Spleen (tissue), 13 donors: ENCODE measurements at places on chromosomes 7 and 10. TPM values are rescaled to one million over a fixed set of nuclear protein-coding genes. Genes with fewer than 3 reads are reported as not detected.

The CRYGN gene
- total RNA-seq = 1.6 TPM

DNA sequence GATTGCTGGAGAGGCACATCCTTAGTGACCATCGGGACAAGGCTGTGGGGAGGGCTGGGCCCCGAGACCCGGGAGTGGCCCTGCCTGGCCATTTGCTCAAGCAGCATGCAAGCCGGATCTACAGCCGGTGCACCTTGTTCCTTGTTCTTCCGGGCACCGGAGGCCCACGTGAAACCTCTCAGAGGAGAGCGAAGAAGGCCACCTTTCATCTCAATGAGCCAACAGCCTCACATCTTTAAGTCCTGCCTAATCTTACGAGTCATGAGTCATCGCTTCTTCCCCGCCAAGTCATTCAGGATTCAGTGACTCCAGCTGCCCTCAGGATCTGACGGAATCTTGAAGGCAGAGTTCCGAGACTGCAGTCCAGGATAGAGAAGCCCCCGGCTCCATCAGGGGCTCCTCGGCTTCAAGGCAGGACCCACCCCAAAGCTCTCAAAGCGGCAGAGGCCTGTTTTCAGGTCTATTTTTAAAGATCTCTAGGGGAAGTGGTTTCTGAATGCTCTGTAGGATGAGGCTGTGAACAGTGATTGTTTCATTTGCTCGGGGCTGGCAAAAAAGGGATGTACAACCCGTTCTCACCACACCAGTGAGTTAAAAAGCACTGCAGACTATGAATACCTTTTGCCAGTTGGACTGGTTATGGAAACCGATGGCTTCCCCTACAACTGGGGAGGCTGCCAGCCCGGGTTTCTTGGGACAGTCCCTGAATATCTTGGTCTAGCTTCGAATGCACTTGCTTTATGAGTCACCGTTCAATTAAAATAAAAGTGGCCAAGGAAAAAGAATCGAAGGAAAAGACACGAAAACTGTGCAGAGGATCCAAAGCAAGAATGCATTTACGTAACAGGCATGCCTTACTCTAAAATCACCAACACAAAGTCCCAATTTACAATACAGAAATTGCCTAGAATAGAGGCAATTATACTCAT, 57.2 kb upstream of the ECHDC3 start:
- peak; percentile 94 for DNase-seq

The MBL2 gene
- total RNA-seq = not detected

The HTR5A gene
- total RNA-seq = not detected

DNA sequence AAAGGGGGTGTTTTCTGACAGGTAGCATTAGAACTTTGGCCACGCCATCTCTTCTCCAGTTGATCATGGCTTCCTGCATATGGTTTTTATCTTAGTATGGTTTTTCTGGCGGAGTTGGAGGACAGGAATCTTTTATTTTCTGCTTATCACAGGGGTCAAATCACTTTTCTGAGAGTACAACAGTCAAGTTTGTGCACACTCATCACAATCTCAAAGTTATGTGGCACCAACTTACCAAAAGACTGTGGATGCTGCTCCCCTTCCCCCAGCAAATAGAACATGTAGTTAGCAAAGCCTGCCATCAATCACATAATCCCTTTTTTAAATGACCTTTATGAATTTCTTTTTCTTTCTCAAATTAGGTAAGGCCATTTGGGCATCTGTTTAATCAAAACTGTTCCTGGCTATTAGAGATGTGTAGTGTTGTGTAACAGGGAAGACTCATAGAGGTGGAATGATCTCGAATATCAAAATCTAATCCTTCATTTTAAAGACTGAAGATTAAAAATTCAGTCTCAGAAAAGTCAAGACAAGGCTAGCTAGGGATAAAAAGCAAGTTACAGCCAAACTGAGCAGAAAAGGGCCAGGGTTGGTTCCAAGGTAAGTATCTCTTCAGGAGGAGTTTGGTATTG, 3.8 kb upstream of the CH25H start:
- no peak for DNase-seq

The AASS gene
- 22.2 TPM for total RNA-seq

- no peak for DNase-seq
These were observed 143.5 kb downstream of the CALCR start for GRCh38 chr7:93430917-93431588.

DNA sequence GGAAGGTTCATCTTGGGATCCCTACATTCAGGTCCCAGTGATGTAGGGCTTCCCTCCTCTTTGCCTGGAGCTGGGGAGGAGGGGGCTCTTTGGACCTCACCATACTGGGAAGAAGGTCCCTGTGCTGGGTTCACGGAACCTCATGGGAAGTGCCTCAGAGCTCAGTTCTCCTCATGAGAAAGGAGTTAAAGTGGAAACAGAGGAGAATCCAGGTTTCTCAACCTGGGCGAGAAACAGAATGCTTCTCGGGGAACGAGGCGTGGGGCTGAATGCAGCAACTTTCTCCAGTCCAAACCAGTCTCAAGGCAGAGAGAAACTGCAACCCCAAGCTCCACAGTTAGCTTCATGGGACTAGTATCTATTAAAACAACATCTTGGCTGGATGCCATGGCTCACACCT, 382.7 kb upstream of the FOXK1 start:
- DNase-seq = peak; percentile 25

The PNLIPRP1 gene
- not detected for total RNA-seq

DNA sequence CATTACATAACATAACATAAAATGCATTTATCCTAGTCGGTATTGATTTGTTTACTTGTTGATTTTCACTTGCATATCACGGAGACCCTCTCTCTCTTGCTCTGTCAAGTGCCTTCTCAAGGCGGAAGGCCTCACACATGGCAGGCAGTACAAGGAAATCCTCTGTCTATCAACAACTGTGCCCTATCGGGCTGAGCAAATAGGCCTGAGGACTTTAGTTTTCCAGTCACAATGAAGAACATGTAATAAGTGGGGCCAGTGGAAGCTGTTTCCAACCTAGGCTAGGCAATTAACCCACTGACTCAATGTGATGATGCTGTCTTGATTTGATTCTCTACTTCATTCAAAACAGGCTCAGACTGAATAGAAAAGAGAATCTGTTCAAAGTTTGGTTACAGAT, 44.9 kb upstream of the KMT2C start:
- DNase-seq = no peak

DNA sequence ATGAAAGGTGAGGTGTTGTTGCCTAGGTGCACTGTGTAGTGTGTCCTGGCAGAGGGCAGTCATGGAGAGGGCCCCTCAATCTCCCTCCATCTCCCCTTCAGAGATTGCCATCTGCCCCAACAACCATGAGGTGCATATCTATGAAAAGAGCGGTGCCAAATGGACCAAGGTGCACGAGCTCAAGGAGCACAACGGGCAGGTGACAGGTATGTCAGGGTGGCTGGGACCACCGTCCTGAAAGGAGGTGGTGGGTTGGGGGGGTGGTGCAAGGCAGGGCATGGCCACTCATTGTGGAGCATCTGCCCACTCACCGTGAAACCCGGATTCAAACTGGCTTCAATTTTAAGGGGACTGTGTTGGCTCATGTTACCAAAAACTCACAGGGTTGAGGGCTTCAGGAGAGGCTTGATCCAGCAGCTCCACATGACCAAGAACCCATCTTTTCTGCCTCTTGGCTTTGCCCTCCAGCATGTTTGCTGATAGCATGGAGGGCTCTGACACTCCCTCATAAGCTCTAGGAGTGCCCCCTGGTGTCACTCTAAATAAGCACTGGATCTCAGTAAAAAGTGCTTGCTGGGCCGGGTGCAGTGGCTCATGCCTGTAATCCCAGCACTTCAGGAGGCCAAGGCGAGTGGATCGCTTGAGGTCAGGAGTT, 12.2 kb downstream of the ARPC1B start:
- no peak for DNase-seq

- DNase-seq = no peak
These were observed 112.1 kb downstream of the PRKG1 start for GRCh38 chr10:51186361-51186760.

GRCh38 chr10:129163531-129163930, 303.5 kb upstream of the MGMT start:
- DNase-seq = no peak

DNA sequence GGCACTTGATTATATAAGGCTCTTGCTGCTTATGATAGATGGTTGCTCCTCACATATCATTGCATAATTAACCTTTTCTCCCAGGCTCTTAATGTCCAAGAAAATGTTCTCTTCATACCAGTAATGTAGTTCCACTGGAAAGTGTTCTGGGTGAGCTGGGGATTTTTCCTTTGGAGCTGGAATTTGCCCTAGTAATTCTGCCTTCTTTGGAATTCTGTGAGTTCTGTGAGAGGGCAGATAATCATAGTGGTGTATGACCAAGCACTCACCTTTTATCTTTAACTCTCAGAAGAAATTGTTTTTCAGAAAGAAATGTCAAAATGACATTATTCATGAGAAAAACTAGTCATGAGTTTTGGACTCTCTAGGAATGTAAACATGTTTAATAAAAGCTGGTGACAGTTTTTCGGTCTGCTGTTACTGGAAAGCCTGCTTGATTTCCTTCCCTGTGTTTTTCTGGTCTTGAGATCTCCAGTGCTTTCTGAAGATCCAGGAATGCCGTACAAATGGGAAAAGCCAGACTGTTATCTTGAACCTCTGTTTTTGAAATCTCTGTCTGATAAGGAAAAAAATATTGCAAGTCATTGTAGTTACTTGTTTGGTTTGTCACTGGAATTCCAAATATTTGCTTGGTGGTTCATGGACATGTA, 148.3 kb upstream of the PRPS1L1 start:
- DNase-seq = no peak

The SMO gene
- 2.6 TPM for total RNA-seq

DNA sequence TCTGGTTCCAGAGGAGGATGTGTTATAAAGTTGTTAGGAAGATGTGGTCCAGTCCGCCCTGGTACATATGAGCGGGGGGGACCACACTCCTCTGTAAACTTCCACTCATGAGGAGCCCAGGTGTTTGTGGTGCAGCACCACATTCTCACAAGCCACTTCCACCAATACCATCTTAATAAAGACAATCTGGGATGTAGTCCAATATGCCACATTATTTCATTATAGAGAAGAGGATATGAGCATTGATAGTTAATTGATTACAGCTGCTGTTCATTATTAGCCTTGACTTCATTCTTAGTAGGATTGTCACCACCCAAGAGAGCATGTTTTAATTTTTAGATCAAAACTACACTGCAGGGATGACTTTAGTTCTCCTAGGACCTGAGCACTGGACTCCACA, 40.5 kb downstream of the ERCC6 start:
- no peak for DNase-seq

DNA sequence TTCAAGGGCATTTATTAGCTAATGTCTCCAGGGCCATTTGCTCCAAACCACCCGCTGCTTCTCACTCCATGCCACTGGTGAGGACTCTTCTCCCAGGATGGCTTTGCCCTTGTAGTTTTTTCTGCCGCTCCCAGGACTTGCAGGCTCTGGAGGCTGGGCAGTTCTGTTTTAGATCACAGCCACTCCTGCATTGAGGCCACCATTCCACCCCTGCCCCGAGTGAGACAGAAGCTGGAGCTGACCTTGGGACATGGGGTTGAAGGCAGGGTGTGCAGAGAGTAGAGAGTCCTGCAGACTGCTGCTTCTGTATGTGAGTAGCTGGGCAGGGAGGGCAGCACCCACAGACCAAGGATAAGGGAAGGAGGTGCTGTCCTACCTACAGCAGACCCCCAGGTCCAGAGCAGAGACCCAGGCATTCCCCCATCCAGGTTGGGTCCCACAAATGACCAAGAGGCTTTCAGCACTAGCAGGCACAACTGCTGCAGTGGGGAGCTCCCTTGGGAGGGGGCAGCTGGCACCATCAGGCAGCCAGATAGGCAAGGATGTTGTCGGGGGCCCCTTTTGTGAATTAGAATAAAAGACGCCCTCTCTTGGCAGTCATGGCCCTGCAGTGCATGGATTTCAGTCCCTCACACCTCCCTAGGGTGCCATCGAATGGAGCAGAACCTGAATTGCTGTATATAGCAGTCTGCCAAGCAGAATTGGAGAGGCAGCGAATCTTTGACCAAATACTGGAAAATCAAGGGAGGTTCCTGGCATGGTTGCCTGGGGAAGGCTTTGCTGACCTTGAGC, 22.7 kb upstream of the ADCYAP1R1 start:
- peak; percentile 50 for DNase-seq

DNA sequence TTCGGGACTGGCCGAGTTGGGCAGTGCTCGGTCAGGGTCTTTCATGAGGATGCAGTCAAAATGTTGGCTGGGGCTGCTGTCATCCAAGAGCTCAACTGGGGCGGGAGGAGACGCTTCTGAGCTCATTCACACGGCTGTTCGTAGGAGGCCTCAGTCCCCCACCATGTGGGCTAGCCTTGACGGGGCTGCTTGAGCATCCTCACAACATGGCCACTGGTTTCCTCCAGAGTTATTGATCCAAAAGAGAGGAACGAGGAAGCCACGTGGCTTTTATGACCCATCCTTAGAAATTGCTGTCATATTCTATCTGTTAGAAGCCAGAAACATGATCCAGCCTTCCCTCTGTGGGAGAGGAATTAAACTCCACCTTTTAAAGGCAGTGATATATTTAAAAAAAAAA, 68.1 kb downstream of the GTF2IRD1 start:
- no peak for DNase-seq

- no peak for DNase-seq
These were observed 84.4 kb upstream of the TNS3 start for GRCh38 chr7:47666164-47666862.

GRCh38 chr7:42869131-42870020, 42.5 kb downstream of the C7orf25 start:
- no peak for DNase-seq

DNA sequence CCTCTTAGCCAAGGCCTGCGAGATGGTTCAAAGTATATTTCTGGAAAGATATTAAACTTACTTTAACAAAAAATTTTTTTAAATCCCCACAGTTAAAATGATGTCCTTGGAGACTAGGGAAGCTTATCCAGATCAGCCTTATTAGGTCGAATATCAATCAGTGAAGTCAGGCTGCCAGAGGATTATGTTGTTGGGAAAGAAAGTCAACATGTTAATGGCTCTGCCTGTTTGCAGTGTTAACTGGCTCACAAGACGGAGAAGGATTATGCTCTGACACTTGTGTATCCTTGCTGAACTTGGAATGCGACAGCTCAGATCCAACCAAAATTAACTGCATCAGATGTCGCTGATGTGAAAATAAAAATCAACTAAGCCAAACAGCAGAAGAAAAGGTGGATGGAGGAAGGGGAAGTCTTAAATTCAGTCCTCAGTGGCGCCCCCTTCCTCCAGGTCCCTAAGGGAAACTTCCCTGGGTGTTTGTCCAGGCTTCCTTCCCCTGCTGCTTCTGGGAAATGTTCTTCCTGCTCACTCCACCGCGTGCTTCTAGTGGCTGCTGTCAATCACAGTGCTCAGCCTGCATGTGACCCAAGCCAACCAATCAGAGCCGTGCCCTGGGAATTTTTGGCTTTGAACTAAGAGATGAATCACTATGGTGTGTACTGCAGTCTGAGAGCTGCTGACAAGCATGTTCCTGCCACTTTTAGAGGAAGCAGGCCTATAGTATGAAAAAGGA, 690.4 kb upstream of the NRP1 start:
- DNase-seq = no peak

The EN2 gene
- not detected for total RNA-seq

GRCh38 chr7:43771573-43771972, 13.1 kb downstream of the BLVRA start:
- DNase-seq = no peak

- DNase-seq = no peak
These were observed 3.9 kb downstream of the MIOS start for GRCh38 chr7:7570584-7570983.

- no peak for DNase-seq
These were observed 7.2 kb downstream of the TNPO3 start for GRCh38 chr7:129047761-129048160.

- no peak for DNase-seq
These were observed 50.0 kb downstream of the NPY start for GRCh38 chr7:24334012-24334411.
